EL (cell line): ENCODE measurements at places on chromosomes 3 and 15.

DNA sequence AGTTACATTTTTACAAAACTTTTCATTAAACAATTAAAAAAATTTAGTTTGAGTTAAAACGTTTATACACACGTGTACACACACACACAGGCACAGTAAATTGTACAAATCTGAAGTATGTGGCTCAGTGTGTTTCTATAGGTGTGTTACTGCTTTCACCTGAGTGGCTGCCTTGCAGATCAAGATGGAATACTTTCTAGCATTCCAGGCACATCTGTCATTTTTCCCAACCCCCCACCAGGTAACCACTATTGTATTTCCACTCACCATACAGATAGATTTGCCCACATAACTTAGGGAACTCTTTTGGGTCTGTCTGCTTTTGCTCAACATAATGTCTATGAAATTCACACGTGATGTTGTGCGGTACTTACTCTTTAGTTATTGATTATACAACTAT, 141.1 kb downstream of the PTPRG start:
- DNase-seq: no peak

DNA sequence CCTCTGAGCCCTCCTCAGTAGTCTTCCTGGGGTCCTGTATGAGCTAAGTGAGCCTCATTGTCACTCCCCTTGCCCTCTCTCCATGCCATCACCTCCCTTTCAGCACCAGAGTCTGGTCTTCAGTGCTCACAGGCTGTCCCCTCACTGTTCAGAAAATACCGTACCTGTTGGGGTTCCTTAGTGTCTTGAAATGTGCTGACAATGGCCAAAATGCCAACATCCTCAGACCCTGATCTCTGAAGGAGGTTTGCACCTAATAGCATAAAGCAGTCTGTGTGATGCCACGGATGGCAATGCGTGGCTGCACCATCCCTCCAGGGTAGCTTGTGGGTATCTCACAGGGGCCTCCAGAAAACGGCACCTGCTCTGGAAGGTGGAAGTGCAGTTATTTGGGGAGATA, 301.0 kb upstream of the TLE3 start:
- no peak for DNase-seq

DNA sequence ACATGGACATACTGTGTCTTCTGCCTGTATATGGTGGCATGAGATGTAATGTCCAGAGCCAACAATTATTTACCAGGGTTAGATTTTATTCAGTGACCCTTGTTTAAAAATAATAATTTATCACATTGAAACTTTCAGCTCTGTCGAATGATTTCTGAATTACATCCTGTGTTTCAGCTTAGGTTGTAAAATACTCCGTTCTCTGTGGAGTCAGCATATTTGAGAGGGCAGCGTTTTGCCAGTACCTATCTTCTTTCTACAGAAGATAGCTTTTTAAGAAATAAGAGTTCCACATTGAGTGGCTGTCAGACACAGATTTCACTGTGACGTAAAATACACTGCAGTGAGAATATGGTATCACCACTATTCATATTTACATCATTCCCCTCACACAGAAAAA, 85.3 kb downstream of the SLC49A4 start:
- no peak for DNase-seq

GRCh38 chr3:126456211-126456610, 19.5 kb downstream of the ZXDC start:
- DNase-seq: no peak

DNA sequence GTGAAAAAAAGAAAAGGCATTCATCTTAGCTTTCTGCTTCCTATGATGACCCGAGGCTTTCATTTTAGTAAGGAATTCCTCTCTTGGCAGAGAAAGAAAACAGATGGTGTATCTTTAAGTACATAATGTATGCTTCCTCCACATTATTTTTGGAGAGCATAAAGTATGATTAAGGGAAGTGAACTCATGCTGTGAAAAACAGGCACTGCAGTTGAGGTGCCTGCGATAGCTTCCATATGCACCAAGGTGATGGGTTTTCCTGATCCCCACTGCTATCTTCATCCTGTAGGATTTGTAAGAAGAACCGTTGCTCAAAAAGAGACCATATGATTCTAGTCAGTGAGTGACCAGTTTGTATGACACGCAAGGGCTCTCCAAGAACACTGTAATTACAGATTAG, 411.5 kb upstream of the MCTP2 start:
- no peak for DNase-seq

DNA sequence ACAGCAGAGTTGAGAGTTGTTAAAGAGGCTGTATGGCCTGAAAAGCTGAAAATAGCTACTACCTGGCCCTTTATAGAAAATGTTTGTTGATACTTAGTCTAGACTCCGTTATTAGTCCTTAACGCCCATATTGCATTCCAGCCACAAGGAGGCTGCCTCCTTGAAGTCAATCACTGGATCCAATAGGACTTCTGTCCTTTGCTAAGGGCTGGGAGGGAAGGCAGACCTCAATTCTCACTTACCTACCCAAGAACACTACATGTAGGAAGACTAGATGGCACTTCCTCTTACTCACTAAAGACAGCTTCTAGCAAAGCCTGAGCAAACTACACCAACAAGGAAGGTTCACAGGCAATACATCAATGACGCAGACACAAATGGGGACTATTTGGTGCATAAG, 139.5 kb upstream of the HACD2 start:
- peak; percentile 54 for DNase-seq

DNA sequence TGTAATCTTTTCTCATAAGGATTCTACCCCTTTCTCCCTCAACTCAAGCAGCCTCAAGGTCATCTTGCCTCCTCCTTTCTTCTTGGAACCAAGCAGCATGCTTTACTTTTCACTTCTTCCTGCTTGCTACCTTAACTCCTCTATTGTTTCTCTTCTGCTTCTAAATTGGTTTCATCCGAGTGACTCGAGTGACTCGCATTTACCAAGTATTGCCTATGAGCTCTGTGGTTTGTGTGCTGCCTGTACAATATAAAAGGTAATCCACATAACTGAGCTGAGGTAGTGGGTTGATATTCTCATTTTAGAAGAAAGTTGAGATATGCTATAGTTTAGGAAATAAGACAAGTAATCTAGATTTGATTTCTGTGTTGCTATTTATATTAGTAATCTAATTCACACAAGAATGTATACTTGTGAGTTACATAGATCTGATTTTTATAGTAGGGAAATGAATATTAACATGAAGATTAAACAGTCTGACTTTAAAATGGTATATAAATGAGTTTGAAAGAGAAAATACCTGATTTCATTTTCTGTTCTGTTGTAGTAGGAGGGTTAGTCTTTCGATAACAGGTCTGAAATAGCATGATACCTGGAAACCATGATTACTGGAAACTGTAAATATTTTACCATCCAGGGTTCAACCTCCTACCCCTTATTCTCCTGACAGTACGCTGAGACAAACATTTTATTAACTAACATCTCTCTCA, 5.5 kb downstream of the HHLA2 start:
- DNase-seq: no peak

- no peak for DNase-seq
Observed at GRCh38 chr15:63605816-63606215, 8.6 kb downstream of the FBXL22 start.

- peak; percentile 33 for DNase-seq
Observed at GRCh38 chr3:63864008-63864964, 619 bp downstream of the ATXN7 start.

GRCh38 chr3:88033808-88034207, 25.0 kb downstream of the CGGBP1 start:
- no peak for DNase-seq
